ENCODE measurements at places on chromosomes 16 and 17.

DNA sequence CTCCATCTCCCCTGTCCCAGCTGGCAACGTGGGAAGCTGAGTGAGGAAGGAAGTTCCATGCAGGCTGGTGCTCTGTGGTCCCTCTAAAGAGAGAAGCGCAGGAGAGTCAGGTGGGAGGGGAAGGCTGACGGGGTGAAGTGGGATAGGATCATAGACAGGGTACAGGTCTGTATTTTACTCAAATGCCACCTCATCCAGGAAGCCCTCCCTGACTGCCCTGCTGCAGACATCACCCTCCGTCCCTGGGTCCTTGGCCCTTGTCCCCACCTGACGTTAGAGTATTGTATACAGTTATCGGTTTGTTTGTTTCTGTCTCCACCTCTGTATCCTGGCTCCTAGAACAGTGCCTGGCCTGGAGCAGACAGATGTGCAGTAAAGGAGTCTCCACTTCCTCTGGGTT, 11.7 kb downstream of the CANT1 start:
- no peak for DNase-seq

GRCh38 chr17:67276075-67276474, 31.1 kb upstream of the HELZ start:
- DNase-seq = no peak

DNA sequence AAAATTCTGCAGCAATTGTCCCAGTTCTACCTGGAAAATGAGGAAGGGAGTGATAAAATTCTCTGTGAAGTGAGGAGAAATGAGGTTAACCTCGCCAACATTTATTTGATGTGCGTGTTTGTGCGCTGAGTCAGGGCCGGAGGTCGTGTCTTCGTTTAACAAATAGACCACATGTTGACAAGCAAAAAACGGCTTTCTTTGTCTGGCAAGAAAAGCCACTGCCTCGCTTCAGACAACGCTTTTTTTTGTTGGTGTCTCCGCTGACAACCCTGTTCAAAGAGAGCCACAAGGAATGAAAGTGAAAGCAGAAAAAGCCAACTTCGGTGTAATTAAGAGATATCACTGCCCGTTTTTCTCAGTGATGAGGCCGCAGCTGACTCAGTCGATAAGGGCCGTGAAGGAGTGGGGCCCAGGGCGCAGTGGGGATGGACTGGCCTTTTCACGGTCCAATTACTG, 510.6 kb downstream of the CDH13 start:
- DNase-seq = peak; percentile 31

DNA sequence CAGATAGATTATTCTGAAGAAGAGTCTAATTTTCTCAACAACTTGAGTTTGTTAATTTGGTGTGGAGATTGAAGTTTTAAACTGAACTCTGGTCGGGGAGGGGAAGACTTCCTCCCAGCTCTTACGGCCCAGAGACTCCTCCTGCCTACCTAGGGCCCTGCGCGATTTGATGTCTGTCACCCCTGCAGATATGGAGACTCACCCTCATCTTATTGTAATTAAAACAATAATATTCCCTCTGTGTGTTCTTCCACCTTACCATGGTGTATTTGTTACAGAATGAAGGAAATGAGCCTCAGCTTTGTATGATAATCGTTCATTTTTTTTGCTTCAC, 184.4 kb upstream of the CACNG5 start:
- DNase-seq = no peak

- DNase-seq = peak; percentile 96
Observed at GRCh38 chr17:77331301-77331864, 190.6 kb downstream of the SEC14L1 start.

DNA sequence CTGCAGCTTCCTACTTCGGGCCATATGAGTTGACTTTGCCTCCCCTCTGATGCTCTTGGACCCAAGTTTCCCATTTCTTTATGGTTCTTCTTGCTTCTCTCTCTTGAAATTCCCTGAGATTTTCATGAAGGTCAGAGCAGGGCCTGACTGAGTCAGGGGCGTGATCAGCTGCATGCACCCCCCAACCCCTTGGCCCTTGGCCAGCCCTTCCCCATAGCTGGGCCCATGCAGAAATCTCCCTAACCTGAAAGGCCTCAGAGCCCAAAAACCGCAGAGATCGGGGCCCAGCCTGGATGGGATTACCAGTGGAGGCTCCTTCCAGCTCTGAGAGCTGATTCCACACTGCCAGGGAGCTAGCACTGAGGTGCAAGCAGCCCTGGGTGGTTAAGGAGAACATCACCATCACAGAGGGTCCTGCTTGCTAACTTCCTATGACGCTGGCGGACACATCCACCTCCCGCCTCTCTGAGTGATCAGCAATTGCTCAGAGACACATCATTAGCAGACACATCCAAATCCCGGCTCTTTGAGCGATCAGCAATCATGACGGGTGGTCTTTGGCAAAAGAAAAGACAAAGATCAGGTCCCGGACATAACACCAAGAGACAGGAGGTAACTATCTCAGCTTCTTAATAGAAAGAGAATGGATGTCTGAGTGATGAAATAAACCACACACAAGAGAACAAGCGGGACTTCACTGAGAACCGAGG, 161.5 kb downstream of the C16orf78 start:
- DNase-seq = no peak

GRCh38 chr16:53056392-53056881, 1.6 kb downstream of the CHD9 start:
- no peak for DNase-seq
